Kidney (tissue), 22 donors: ENCODE measurements at places on chromosomes 3 and 15. TPM values are rescaled to one million over a fixed set of nuclear protein-coding genes. Genes with fewer than 3 reads are reported as not detected.

The DNASE1L3 gene
- total RNA-seq, result 24.9 TPM

The SOX2 gene
- 0.13 TPM for total RNA-seq

DNA sequence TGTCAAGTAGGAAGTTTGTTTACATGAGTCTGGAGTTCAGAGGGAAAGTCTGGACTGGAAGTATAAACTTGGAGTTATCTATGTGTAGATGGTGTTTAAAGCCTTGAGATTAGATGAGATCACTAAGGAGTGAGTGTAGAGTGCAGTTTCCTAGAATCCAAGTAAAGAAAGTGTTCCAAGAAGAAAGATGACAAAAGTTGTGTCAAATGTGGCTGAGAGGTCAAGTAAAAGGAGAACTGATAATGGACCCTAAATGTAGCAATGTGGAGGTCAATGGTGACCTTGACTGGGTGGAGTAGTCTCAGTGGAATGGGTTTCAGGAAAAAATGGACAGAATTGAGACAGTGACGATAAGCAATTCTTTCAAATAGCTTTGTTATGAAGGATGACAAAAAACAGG is 39.9 kb upstream of the ULK4 start:
- no peak for DNase-seq

- no peak for DNase-seq
Observed at GRCh38 chr3:139480585-139480984, 4.3 kb upstream of the RBP2 start.

GRCh38 chr3:104347291-104347690 is 1019.4 kb upstream of the ALCAM start:
- no peak for DNase-seq

- no peak for DNase-seq
Observed at GRCh38 chr3:147890114-147890513, 480.9 kb downstream of the ZIC1 start.

DNA sequence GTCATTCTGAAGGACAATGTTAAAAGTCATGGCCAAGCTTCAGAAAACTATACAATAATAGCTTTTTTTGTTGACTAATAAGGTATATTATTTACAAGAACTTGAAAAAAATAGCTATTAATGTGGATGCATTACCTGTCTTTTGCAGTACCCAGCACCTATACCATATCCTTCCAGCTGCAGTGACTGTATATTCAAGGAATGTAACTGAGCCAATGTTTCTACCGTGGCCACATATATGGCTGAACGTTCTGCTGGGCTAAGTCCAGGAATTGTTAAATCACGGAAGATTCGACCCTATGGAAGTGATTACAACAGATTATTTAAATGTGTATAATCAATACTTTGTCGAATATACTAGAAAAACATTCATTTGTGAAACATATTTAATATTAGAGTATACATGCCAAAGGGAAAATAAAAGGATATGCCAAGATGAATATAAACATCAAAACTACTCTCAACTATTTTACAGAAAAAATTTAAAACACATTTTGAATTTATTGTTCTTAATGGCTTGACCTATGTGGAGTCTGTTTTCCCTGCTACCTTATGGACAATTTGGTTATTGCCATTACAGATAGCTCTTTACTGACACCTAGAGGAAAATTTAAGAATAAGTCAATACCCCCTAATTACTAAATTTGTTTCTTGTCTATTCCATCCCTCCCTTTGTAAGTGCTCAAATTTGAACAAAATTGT is 17.6 kb downstream of the ACAD11 start:
- DNase-seq, result no peak

GRCh38 chr3:71568207-71568606 is 15.3 kb downstream of the FOXP1 start:
- no peak for DNase-seq

- DNase-seq, result no peak
Observed at GRCh38 chr3:124518350-124518749, 211.9 kb upstream of the UMPS start.

- DNase-seq, result no peak
Observed at GRCh38 chr3:172210355-172210754, 171.0 kb downstream of the FNDC3B start.

DNA sequence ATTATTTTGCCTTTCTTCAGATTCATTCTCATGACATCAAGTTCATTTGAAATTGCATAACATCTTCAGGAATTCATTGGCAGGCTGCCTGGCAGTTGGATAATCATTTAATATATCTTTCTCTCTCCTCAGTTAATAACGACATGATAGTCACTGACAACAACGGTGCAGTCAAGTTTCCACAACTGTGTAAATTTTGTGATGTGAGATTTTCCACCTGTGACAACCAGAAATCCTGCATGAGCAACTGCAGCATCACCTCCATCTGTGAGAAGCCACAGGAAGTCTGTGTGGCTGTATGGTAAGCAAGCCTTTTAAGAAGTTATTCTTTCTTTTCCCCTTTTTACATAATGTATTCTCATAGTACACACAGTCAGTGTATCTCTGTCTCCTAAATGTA is 38.2 kb downstream of the TGFBR2 start:
- DNase-seq, result no peak
